ENCODE measurements at places on chromosomes 16 and 17.

- no peak for DNase-seq
Measured at GRCh38 chr17:73283841-73284282, 22.2 kb upstream of the CPSF4L start.

DNA sequence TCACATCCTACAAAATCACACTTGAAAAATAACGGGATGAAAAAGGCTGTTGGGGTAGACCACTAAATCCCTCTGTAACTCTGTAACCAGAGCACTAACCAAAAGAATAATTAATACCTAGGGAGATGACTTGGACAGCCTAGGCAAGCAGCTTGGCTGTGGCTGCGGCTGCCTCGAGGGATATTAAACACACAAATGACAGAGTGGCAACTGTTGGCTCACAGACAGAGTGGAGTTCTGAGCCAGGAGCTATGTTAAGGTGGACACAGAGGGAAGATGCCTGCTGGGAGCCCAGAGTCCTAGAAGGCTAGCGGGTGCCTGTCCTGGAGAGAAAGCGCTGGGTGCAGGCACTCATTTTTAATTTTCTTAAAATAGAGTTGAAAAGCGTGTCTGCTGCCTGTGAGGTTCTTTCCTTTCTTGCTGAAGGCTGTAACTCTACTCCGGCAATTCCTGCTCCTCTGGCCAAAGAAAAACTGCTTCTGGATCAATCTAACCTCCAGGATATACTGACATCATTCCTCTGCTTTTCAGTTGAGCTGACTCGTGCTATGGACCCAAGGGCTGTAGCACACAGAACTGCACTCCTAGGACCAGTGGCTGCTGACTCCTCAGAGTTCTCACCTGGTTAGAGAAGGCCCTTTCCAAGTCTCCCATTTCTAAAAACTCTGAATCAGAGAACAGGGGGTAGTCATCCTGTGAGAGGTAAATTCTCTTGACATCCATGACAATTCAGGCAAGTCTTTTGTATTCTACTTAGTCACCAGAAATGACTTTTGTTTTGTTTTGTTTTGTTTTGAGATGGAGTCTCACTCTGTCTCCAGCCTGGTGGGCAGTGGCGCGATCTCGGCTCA, 147.9 kb downstream of the STX8 start:
- no peak for DNase-seq

GRCh38 chr17:38706505-38707216, 1.6 kb downstream of the MLLT6 start:
- no peak for DNase-seq

DNA sequence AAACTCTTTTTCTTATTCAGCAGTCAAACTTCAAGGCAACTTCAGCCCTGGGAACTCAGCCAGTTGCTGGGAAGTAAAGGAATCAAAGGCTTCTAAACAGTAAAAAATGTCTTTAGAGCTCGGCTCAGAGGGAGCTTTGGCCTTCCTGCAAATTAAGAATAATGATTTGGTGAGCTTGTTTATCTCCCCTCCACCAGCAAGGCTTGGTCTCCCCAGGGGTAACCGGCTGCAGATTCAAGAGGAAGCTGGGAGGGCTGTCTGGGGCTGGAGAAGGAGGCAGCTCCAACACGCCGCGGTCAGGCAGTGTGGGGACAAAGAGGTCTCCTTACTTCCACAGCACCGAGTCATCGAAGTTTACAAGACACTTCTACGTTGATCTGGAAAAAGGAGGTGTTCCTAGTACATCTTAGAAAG, 17.7 kb upstream of the DOC2B start:
- DNase-seq, result no peak

- no peak for DNase-seq
Measured at GRCh38 chr17:79841369-79842135, 2.3 kb upstream of the CBX4 start.

DNA sequence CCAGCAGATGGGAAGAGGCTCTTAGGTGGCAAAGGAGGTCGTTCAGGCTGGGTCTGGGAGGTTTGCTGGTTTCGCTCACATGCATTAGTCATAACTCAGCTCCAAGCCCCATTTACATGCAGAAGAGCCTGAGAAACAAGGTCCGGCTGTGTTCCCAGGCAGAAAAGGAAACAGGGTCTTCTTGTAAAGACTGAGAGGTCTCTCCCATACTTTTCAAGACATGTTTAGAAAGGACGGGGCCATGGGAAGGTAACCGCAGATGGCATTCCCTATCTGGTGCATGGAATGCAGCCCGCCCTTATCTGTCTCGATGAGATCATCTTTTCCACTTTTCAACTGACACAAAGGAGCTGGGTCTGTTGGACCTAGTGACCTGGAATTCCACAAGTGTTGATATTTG, 389.0 kb upstream of the CDH11 start:
- no peak for DNase-seq

DNA sequence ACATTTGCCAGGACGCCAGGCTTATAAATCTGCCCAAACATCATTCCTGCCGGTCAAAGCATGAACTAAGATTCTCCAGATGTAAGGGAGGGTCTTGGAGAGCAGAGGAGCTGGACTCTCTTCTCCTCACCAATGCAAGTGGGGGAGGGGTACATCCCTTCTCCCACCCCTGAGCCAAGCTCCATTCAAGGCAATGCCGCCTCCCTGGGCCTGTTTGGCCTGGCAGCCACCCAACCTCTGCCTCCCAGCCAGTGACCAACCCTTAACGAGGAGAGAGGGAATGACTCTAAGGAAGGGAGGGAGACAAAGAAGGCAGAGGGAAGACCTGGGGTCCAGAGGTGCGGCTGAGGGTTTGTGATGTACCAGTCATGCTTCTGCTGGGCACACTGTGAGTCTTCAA, 13.8 kb downstream of the C17orf50 start:
- no peak for DNase-seq

GRCh38 chr16:20519231-20519630, 56.9 kb downstream of the ACSM2B start:
- no peak for DNase-seq

Data from activated CD8-positive, alpha-beta memory T cell treated with anti-CD3 and anti-CD28 coated beads for 4 hours (primary cell).